ENCODE measurements at places on chromosomes 1 and 21.

- DNase-seq = peak; percentile 58
Measured at GRCh38 chr1:17922833-17923232, 167.7 kb downstream of the ACTL8 start.

DNA sequence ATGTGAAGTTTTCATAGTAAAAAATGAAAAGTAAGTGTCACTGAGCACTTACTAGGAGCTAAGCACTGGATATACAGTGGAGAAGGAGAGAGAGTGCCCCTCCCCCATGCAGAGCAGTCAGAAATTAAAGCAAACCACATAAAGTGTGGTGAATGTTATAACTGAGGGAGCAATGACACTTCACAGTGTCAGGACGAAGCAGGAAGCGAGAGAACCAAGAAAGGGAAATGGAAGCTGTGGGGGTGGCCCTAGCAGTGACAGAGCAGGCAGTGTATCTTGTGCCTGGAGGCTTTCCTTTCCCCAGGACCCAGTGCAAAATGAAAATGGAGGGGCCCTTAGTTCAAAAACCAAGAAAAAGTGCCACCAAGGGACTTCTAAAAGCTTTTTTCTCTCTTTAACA lies 21.5 kb upstream of the RCAN3 start:
- DNase-seq = no peak

GRCh38 chr1:57887964-57888491 lies 464.2 kb upstream of the DAB1 start:
- no peak for DNase-seq

DNA sequence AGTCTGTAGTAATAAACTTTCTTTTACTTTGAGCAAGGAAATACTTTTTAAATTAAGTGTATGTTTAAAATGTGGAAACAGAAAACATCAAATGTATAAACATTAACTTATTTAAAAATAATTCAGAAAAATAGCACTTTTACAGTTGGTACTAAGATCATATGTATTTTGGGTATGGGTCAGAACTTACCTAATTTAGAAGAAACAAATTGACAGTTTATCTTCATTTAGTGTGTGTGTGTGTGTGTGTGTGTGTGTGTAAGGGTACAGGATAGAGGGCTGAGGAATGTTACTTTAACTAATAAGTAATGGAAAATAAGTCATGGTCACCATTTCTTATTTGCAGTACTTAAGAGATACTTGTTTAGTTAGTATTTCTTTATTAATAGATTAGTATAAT lies 3.3 kb downstream of the MAN1A2 start:
- DNase-seq = no peak

Data from NCI-H345 (cell line).